Stomach (tissue), 19 donors: ENCODE measurements at places on chromosomes 1 and 21. TPM values are rescaled to one million over a fixed set of nuclear protein-coding genes. Genes with fewer than 3 reads are reported as not detected.

Gene DR1
- 78.2 TPM for total RNA-seq

Gene TLR5
- total RNA-seq = 7.2 TPM

Gene MCOLN3
- not detected for total RNA-seq

Gene FOXJ3
- total RNA-seq = 10.1 TPM

Gene IBA57
- total RNA-seq = 1.2 TPM

Gene TNFRSF4
- total RNA-seq = 0.55 TPM

Gene C1QC
- total RNA-seq = 181 TPM

Gene EFNA1
- 36.0 TPM for total RNA-seq

Gene PLA2G2C
- 1.3 TPM for total RNA-seq

Gene OR2G6
- not detected for total RNA-seq

Gene TMPRSS2
- total RNA-seq = 102 TPM

Gene AVPR1B
- total RNA-seq = not detected

Gene OSCP1
- 69.4 TPM for total RNA-seq

Gene CYP4Z1
- not detected for total RNA-seq

Gene CATSPER4
- total RNA-seq = not detected

Gene HLX
- 0.45 TPM for total RNA-seq

Gene RBM34
- total RNA-seq = 56.7 TPM

Gene ERICH3
- total RNA-seq = not detected

Gene CFAP141
- total RNA-seq = not detected

Gene LDLRAD1
- total RNA-seq = not detected

Gene DCDC2B
- total RNA-seq = not detected

Gene PDZK1
- not detected for total RNA-seq

Gene ESPN
- not detected for total RNA-seq

Gene OR2T33
- total RNA-seq = not detected

Gene TPTE
- total RNA-seq = not detected

Gene CACNA1E
- total RNA-seq = under 0.01 TPM

Gene FAM72C
- total RNA-seq = 1.8 TPM

Gene FAM163A
- not detected for total RNA-seq

Gene OPTC
- total RNA-seq = not detected

Gene AGMAT
- total RNA-seq = 9.8 TPM

Gene TSACC
- not detected for total RNA-seq

Gene REN
- not detected for total RNA-seq

Gene ZNF644
- total RNA-seq = 63.0 TPM

Gene OR2M3
- not detected for total RNA-seq
